ENCODE measurements at places on chromosomes 12 and 14.

DNA sequence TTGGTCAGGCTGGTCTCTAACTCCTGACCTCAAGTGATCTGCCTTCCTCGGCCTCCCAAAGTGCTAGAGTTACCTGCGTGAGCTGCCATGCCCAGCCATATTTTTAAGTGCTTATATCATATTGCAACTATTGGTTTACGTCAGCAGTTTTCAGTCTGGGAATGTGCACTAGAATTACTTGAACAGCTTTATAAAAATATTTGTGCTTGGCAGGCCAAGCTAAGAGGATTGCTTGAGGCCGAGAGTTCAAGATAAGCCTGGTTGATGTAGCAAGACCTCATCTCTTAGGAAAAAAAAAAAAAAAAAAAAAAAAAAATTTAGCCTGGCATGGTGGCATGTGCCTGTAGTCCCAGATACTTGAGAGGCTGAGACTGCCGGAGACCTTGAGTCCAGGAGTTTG, 17.1 kb downstream of the KIAA0586 start:
- no peak for DNase-seq

- no peak for DNase-seq
These were observed 3.1 kb downstream of the C14orf39 start for GRCh38 chr14:60482743-60483142.

DNA sequence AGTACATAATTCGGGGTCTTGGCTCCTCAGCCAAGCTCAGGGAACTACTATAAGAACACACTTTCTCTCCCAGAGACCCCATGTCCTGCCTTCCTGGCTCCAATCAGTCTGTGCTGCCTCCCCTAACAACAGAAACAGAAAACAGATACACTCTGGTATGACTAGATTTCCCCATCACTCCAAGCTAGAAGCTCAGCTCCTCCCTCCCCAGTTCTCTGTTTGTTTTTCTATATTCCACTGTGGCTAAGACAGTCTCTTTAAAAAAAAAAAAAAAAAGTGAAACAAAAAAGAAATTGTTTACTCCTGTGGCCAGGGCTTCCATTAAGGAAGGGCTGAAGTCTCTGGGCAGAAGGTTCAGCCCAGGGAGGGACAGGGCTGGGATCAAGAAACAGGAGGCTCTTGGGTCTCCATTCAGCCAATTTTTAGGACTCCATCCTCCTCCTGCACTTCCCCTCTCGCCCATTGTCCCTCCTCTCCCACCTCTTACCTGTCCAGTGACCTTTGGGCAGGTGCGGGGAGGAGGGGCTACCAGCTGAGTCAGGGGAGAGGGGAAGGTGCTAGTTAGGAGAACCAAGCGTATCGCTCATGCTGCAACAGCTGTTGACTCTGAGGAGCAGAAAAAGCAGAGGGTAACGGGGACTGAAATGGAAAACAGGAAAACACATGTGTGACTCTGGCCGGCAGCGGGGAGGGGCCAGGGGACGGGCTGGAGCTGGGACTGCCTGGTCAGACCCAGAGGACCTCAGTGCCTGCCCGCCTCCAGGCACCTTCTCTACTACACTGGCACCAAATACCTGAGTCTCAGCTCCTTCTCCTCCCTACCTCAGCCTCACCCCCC, 4.1 kb upstream of the SLC7A7 start:
- DNase-seq: no peak

GRCh38 chr14:102139286-102140026, at the start of gene WDR20:
WDR20 (plus strand) TSS chr14:102139897; CDS start chr14:102139924, 27 bp downstream.
- DNase-seq: peak; percentile 88

GRCh38 chr12:115341442-115341841, 657.5 kb upstream of the TBX3 start:
- DNase-seq: no peak

DNA sequence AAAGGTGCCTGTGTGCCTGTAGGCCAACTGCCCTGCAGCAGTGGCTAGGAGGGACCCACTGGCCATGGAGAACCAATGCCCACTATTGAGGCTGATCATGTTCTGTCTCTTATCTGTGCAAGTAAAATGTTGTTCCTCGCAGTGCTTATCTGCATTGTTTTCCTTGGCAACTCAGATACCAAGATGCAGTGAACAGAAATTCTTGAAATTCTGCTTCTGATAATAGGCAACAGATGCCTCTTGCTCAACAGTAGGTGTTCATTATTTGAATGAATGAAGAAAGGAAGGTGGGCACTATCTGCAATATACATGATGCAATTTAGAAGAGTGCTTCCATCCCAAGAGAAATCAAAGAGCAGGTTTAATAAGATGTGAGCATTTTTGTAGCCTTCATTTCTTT, 232.2 kb downstream of the NUAK1 start:
- DNase-seq: no peak

GRCh38 chr12:75711271-75711670, 199.9 kb upstream of the KRR1 start:
- DNase-seq: no peak

- DNase-seq: no peak
These were observed 110.6 kb downstream of the ADCK1 start for GRCh38 chr14:77910506-77910905.

- no peak for DNase-seq
These were observed 33.7 kb downstream of the FOS start for GRCh38 chr14:75312341-75312740.

GRCh38 chr12:62841846-62842245, 93.1 kb downstream of the PPM1H start:
- no peak for DNase-seq

- DNase-seq: no peak
These were observed 4.7 kb downstream of the DDN start for GRCh38 chr12:48994224-48995085.

DNA sequence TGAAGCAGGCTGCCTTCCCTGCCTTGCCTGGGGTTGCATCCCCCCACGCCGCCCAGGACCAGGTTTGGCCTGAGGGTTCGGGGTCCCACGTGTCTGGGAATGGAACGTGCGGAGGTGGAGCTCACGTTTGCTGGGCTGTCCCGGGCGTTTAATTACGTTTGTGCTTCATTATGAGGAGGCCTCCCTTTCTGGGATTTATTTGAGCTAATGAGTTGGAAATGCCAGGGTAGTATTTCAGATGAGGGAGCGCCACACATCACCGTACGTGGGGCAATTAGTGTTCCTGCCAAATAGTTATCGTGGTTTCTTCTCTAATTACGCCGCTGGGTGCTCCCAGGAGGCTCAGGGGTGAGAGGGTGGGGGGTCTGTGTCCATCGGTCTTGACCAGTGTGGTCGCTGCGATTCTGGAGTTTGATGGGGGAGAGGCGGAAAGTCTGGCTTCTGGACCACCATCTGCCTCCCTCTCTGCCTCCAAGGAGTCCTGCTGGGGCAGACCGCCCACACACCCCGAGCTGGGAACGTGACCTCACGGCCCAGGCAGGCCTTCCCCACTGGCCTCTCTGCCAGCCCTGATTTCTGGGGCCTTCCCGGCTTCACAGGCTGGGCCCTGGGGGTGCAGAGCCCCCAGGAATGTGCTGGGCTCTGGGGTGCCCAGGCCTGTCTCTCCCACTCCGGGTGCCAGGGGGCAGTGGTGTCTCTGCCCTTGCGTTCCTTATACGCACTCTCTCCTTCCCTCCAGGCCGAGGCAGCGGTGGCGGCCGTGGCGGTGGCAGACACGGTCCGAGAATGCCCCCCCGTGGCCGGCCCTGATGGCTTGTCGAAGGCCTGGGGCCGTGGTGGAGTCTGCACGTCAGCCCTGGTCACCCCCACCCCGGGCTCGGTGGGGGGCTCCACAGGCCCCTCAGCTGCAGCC, 18.9 kb downstream of the KIF26A start:
- DNase-seq: no peak

- no peak for DNase-seq
These were observed 4.9 kb downstream of the TSPAN8 start for GRCh38 chr12:71152851-71153250.

GRCh38 chr12:132918680-132919079, 31.3 kb upstream of the CHFR start:
- no peak for DNase-seq

GRCh38 chr12:60144395-60144794, 548.6 kb downstream of the SLC16A7 start:
- DNase-seq: no peak

- no peak for DNase-seq
These were observed 54.0 kb downstream of the GPATCH2L start for GRCh38 chr14:76205708-76206107.

- no peak for DNase-seq
These were observed 19.6 kb upstream of the GALNT8 start for GRCh38 chr12:4700621-4701026.

- DNase-seq: no peak
These were observed 5.1 kb downstream of the INF2 start for GRCh38 chr14:104694475-104694950.

- no peak for DNase-seq
These were observed 358.2 kb downstream of the CACNA1C start for GRCh38 chr12:2411011-2411410.

DNA sequence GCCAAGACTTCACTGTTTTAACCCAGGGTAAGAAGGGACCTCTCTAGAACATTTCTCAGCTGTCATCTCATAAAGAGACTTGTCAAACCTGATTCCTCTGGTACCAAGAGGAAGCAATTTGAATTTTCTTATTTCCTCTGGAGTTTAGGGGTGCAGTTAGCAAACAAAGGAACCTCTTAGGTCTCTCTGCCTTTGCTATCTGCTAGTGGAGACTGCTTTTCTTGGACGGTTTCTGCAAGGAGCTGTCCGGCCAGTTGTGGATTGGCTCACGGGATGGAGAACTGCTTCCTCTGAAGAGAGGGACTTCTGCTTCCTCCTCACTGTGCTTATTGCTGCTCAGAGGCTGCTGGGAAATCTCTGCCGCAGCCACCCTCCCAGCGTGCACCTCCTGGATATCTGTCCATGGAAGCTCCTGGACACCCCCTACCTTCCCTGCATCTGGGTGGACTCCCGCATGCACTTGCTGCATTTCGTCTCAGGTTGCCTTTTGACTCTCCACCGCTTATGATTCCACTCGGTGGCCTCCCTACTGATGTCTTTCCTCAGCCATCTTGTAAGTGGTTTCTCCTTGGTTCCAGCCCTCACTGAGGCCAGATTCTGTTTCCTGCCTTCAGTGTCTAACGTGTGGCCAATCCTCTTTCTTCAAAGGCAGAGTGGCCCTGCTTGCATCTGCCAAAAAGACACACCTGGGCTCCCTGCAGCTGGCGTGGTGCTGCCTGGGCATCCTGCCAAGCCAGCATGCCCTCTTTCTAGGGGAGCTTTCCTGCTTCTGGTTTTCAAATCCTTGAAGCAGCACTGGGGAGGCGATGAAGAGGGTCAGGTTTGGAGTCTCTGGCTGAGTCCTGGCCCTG, 187.3 kb downstream of the CHST11 start:
- no peak for DNase-seq

DNA sequence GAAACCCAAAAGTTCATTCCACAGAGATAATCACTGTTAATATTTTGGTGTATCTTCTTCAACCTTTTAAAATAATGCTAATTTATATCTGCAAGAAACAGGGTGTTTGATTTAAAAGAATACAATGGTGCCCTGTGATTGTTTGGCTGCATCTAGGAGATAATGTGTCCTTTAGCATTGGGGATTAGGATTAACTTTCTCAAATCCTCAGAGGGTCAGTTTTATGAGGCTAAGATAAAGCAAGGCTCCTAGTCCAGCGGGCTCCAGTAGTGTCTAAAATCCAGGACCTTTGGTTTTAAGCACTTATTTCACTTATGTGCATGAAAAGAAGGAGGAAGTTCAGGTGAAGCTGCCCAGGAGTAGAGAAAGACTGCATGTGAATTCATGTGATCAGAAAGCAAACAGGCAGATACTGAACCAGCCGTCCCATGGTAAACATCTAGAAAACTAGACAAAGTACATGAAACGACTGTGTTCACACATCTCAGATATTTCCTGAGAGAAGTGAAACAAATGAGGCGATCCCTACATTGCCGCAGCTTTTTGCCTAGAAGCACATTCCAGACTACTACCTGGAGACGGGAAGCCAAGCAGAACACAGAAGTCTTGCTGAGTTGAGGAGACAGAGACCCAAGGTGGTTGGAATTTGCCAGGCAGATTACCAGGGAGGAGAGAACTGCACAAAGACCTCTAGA, 129.1 kb upstream of the MAX start:
- DNase-seq: no peak

DNA sequence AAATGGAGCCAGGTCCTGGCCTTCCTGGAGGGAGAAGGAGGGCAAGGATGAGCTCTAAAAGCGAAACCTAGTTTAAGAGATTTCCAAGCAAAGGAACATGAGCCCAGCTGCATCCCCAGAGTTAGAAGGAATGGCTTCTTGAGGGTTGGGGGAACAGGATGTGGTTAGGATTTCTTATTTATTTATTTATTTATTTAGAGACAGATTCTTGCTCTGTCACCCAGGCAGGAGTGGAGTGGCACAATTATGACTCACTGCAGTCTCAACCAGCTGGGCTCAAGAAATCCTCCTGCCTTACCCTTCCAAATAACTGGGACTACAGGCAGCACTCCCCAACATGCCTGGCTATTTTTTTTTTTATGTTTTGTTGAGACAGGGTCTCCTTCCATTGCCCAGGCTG, 25.3 kb upstream of the TMEM106C start:
- DNase-seq: no peak

DNA sequence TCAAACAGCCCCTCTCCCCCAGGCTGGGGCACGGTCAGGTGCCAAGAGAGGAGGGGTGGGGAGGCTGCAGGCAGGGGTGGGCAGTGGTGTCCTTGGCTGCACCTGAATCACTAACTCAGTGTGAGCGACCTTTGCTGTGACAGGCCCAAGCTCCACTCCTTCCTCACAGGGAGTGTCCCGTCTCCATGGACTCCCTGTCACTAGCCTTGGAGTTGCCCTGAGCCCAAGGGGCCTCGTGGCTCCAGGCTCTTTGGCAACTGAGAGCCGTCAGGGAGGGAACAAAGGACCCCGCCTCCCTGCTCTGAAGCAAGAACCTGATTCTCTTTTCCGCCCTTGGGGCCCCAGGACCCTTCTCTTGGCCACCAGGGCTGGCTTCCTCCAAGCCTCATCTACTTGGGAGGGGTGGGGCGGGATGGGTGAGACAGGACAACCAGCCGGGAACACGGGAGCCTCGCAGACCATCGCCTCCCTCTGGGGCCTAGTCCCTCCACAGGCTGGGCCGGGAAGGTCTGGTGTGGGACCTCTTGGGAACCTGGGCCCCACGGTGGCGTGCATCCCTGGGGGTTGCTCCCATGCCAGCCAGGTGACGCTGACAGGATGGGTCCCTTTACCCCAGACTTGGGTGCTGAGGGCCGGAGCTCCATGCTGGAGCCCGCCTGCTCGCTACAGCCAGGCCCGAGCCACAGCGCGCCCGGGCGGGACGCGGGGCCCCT, 935 bp upstream of the ADSS1 start:
- no peak for DNase-seq

GRCh38 chr14:68246786-68247105, 427.2 kb downstream of the RAD51B start:
- no peak for DNase-seq

- no peak for DNase-seq
These were observed 17.0 kb downstream of the NCOR2 start for GRCh38 chr12:124550123-124551089.
